ENCODE measurements at places on chromosomes 11 and 22. TPM values are rescaled to one million over a fixed set of nuclear protein-coding genes. Genes with fewer than 3 reads are reported as not detected.

DNA sequence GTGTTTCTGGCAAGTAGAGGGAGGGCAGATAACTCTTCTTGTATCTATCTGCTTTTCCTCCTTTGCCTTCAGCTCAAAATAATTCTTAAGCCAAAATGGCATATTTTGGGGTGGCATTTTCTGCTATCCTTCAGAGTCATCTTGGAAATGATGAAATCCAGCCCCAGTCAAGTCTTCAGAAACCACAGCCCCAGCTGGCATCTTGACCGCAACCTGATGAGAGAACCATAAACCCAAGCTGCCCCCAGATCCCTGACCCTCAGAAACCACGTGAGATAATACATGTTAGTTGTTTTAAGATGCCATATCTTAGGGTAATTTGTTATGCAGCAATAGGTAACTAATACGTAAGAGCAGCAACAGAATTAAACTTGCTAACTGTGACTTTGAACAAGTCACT is 15.1 kb upstream of the PAMR1 start:
- DNase-seq: no peak
- no peaks in the 10 kb centered on the region for H3K27me3 ChIP-seq
- H3K27ac ChIP-seq: no peak overlapping the region
- peaks cover 23% of the 10 kb centered on the region for H3K4me1 ChIP-seq
- no peaks in the 10 kb centered on the region for H3K36me3 ChIP-seq

Gene CDKN1C
- total RNA-seq: 60.9 TPM

- no peak overlapping the region for H3K27ac ChIP-seq
- H3K27me3 ChIP-seq: no peaks in the 10 kb centered on the region
- DNase-seq: peak; percentile 77
- H3K4me1 ChIP-seq: peaks cover 7% of the 10 kb centered on the region
These were observed 364.2 kb downstream of the TENM4 start for GRCh38 chr11:79076526-79077115.

GRCh38 chr11:69867076-69868005 is 48.1 kb upstream of the FGF3 start:
- no peak overlapping the region for H3K4me3 ChIP-seq
- peak; percentile 47 for DNase-seq
- H3K27ac ChIP-seq: no peak overlapping the region
- no peaks in the 10 kb centered on the region for H3K36me3 ChIP-seq
- no peaks in the 10 kb centered on the region for H3K4me1 ChIP-seq

DNA sequence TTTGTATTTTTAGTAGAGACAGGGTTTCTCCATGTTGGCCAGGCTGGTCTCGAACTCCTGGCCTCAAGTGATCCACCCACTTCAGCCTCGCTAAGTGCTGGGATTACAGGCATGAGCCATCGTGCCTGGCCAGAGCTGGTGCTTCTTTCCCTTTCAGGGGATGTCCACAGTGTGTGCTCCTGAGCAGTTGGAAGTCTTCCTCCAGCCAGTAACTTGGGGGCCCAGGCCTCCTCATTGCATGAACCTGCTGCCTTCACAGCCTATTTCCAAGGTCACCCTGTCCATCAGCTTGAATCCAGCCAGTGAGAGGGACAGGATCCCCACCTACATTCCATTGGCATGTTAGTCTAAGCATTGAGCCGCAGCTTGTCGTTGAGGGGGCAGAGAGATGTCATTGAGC is 12.5 kb downstream of the RTL6 start:
- H3K4me3 ChIP-seq: no peak overlapping the region
- no peaks in the 10 kb centered on the region for H3K36me3 ChIP-seq
- no peak for DNase-seq
- H3K27me3 ChIP-seq: no peaks in the 10 kb centered on the region

DNA sequence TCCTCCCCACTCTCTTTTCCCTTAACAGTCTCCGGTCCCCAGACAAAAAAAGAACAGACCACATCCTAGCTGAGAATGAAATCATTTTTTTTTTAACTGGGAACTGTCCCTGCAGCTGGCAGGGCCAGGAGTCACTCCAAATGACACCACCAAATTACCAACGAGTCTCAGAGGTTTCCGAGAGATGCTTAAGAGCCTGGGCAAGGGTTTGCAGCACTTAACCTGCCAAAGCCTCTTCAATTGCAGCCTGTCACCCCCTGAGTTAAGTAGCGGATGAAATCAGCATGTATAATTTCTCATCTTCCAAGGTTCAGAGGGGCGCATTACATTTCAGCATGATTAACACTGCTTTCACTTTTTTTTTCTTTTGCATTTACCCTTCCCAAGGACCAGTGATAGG is 71.8 kb downstream of the TENM4 start:
- DNase-seq: no peak
- no peaks in the 10 kb centered on the region for H3K36me3 ChIP-seq
- H3K4me3 ChIP-seq: no peak overlapping the region
- H3K4me1 ChIP-seq: peaks cover 50% of the 10 kb centered on the region

GRCh38 chr11:61037441-61038093 is 64.7 kb upstream of the CD5 start:
- no peaks in the 10 kb centered on the region for H3K27me3 ChIP-seq
- H3K36me3 ChIP-seq: no peaks in the 10 kb centered on the region
- H3K27ac ChIP-seq: no peak overlapping the region
- no peak overlapping the region for H3K4me3 ChIP-seq
- peaks cover 3% of the 10 kb centered on the region for H3K4me1 ChIP-seq

DNA sequence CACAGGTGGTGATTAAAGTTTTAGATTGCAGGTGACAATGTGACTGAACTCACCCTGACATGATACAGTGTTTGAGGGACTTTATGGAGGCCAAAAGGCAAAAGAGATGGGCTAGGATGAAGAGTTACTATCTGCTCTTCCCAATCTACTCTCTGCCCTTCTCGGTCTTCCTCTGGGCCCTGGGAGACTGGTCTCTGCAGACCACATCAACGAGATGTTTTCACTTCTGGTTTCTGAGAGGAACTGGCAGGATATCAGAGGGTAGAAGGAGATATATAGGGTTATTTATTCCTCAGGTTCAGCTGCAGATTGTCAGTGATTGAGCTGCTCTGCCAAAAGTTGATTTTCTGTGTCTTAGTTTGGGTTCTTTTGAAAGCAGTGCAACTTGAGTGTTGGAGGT is 32.4 kb upstream of the CD44 start:
- no peaks in the 10 kb centered on the region for H3K4me1 ChIP-seq
- H3K27me3 ChIP-seq: no peaks in the 10 kb centered on the region
- no peak overlapping the region for H3K4me3 ChIP-seq
- DNase-seq: no peak
- no peaks in the 10 kb centered on the region for H3K36me3 ChIP-seq
- H3K27ac ChIP-seq: no peak overlapping the region

DNA sequence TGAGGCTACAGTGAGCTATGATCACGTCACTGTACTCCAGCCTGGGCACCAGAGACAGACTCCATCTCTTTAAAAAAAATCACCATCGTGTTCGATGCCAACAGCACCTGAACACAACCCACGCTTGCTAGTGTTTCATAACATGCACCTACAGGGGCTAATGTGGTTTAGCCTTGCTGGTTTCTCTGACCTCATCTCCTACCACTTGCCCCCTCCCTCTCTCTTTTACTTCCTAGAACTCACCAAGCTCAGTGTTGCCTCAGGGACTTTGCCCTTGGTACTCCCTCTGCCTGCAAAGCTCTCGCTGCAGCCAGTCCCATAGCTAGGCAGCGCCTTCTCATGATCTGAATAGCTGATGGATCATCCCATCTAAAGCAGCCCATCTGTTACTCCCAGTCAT is 99.8 kb downstream of the FBXO7 start:
- H3K4me1 ChIP-seq: peaks cover 2% of the 10 kb centered on the region
- no peaks in the 10 kb centered on the region for H3K36me3 ChIP-seq
- H3K27me3 ChIP-seq: no peaks in the 10 kb centered on the region

DNA sequence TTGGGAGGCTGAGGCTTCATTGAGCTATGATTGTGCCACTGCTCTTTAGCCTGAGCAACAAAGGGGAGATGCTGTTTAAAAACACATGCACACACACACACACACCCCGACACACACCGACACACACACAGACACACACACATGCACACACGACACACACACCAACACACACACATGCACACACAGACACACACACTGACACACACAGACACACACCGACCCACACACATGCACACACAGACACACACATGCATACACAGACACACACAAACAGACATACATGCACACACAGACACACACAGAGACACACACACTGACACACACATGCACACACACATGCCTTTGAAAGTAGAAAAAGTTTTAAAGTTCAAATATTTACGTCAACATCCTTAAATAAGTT is 5.5 kb upstream of the LTO1 start:
- H3K4me1 ChIP-seq: no peaks in the 10 kb centered on the region
- no peak for DNase-seq
- H3K4me3 ChIP-seq: no peak overlapping the region
- no peak overlapping the region for H3K27ac ChIP-seq

GRCh38 chr11:82315093-82315492 is 418.6 kb downstream of the FAM181B start:
- H3K36me3 ChIP-seq: no peaks in the 10 kb centered on the region
- H3K27ac ChIP-seq: no peak overlapping the region
- H3K4me1 ChIP-seq: no peaks in the 10 kb centered on the region
- DNase-seq: peak; percentile 88

DNA sequence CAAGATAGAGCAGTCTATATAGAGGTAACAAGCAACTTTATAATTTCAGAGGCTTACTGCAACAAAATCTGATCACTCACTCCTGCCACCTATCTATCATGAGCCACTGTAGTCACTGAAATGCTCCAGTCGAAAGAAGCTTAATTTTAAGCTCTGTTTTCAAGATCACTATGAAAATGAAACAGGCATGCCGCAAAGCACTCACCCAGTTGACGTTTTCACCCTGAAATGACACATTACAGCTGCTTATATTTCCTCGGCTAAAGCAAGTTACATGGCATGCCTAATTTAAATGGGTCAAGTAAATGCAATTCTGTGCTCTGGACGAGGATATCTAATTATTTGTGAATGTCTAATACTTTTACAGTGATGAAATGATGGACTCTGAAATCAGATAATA is 616.3 kb downstream of the FAM181B start:
- no peaks in the 10 kb centered on the region for H3K36me3 ChIP-seq
- H3K4me1 ChIP-seq: no peaks in the 10 kb centered on the region
- H3K27me3 ChIP-seq: no peaks in the 10 kb centered on the region
- no peak overlapping the region for H3K27ac ChIP-seq
- H3K4me3 ChIP-seq: no peak overlapping the region

GRCh38 chr11:69369945-69370344 is 76.0 kb downstream of the MYEOV start:
- H3K4me3 ChIP-seq: no peak overlapping the region
- no peaks in the 10 kb centered on the region for H3K36me3 ChIP-seq
- H3K4me1 ChIP-seq: no peaks in the 10 kb centered on the region
- H3K27ac ChIP-seq: no peak overlapping the region
- no peaks in the 10 kb centered on the region for H3K27me3 ChIP-seq

- DNase-seq: peak; percentile 42
- H3K27ac ChIP-seq: no peak overlapping the region
- peaks cover 38% of the 10 kb centered on the region for H3K36me3 ChIP-seq
- no peak overlapping the region for H3K4me3 ChIP-seq
- H3K27me3 ChIP-seq: no peaks in the 10 kb centered on the region
- H3K4me1 ChIP-seq: no peaks in the 10 kb centered on the region
These were observed 134.8 kb downstream of the TBC1D22A start for GRCh38 chr22:46897246-46897623.

Gene KRTAP5-7
- total RNA-seq: not detected

DNA sequence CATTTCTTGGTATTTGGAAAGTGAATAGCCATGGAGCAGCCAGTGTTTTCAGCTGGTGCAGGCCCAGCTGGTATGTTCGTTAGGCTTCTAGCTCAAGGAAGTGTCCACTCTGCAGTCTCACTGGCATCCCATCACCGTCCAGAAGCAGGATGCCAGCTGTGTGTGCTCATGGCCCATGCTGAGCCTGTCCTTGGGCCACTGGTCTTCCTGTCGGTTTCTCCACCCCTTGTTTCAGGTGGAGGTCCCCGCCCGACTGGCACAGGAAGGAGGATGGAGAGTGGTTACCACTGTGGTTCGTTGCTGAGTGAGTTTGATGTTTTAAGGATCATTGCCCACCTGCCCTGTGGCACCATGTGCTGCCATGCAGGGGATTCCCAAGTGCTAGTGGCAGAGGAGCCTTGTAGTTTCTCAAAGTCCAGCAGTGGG is 63.7 kb downstream of the MED15 start:
- H3K36me3 ChIP-seq: peaks cover 87% of the 10 kb centered on the region
- no peak overlapping the region for H3K27ac ChIP-seq
- H3K27me3 ChIP-seq: no peaks in the 10 kb centered on the region
- DNase-seq: no peak

DNA sequence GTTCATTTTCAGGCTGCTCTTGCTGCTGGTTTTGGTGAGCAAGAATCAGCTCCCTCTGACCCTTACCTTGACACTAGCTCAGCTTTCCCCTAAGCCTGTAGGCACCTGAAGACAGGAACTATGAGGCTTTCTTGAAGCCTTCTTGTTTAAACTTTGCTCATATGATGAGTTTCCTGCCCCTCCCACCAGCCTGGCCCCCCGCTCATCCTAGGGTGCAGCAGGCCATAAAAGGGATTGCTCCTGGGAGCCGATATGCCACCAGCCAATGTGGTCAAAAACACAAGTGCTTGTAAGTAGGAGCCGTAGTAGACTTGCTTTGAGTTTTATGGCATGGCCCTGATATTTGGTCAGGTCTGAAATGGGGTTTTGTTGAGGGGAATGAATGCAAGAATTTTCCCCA is 164.7 kb downstream of the DSCAML1 start:
- no peaks in the 10 kb centered on the region for H3K36me3 ChIP-seq
- H3K27ac ChIP-seq: no peak overlapping the region
- H3K4me3 ChIP-seq: no peak overlapping the region
- DNase-seq: no peak

Gene HSPB2
- not detected for total RNA-seq

DNA sequence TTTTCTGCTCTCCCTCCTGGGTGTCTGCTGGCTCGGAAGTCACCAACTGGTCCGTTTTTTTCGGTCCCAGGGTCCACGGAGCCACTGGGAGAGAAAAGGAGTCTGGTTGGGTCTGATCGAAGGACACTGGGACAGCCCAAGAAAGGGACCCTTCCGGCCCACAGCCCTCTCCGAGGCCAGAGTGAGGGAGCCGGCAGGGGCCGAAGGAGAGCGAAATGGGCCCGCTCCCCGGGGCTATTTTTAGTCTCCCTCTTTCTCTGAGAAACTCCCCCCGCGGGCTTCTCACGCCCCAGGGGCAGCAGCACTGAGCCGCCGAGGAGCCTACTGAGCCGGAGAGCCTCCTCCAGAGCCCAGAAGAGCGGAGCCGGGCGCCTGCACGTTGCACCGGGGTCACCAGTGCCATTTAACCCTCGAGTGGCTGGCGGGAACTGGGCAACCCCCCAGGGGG is 1.9 kb downstream of the ESAM start:
- H3K27ac ChIP-seq: no peak overlapping the region
- peaks cover 12% of the 10 kb centered on the region for H3K36me3 ChIP-seq
- H3K4me1 ChIP-seq: no peaks in the 10 kb centered on the region
- no peak for DNase-seq

Gene RAB38
- 13.3 TPM for total RNA-seq

GRCh38 chr11:65816696-65817095 is 17.1 kb upstream of the SNX32 start:
- H3K4me1 ChIP-seq: no peaks in the 10 kb centered on the region
- H3K4me3 ChIP-seq: no peak overlapping the region
- H3K27ac ChIP-seq: no peak overlapping the region
- DNase-seq: no peak
- no peaks in the 10 kb centered on the region for H3K36me3 ChIP-seq

- H3K27ac ChIP-seq: no peak overlapping the region
- no peaks in the 10 kb centered on the region for H3K27me3 ChIP-seq
- H3K4me3 ChIP-seq: no peak overlapping the region
These were observed 47.8 kb upstream of the SHANK2 start for GRCh38 chr11:71300187-71300586.

- H3K27me3 ChIP-seq: peaks cover 58% of the 10 kb centered on the region
- no peak overlapping the region for H3K27ac ChIP-seq
- H3K4me1 ChIP-seq: no peaks in the 10 kb centered on the region
- H3K4me3 ChIP-seq: no peak overlapping the region
- peak; percentile 60 for DNase-seq
These were observed 110.8 kb downstream of the WNT7B start for GRCh38 chr22:45866126-45866645.
